ENCODE measurements at places on chromosomes 2 and 18. TPM values are rescaled to one million over a fixed set of nuclear protein-coding genes. Genes with fewer than 3 reads are reported as not detected.

PLCL1 gene
- 1.6 TPM for total RNA-seq

BCL11A gene
- under 0.01 TPM for total RNA-seq

NT5C1B gene
- total RNA-seq = not detected

DHRS9 gene
- total RNA-seq = not detected

C1QL2 gene
- total RNA-seq = not detected

FZD7 gene
- total RNA-seq = 82.4 TPM

LRATD1 gene
- total RNA-seq = under 0.01 TPM

EVA1A gene
- total RNA-seq = 32.1 TPM

DYSF gene
- 0.15 TPM for total RNA-seq

WIPF1 gene
- total RNA-seq = 40.3 TPM

C2orf15 gene
- total RNA-seq = not detected

NYAP2 gene
- total RNA-seq = not detected

QPCT gene
- total RNA-seq = 19.7 TPM

WDFY1 gene
- 97.3 TPM for total RNA-seq

GKN2 gene
- not detected for total RNA-seq

SP140 gene
- total RNA-seq = 0.87 TPM

SLC35F6 gene
- total RNA-seq = 69.5 TPM

SCN2A gene
- total RNA-seq = 7.8 TPM

ZNF892 gene
- total RNA-seq = 7.9 TPM

IL1R1 gene
- 105 TPM for total RNA-seq

FAM228A gene
- total RNA-seq = 1.3 TPM

SNORC gene
- 0.29 TPM for total RNA-seq

CD8B2 gene
- total RNA-seq = not detected

DSG2 gene
- 0.73 TPM for total RNA-seq

SERPINB10 gene
- total RNA-seq = not detected

DARS1 gene
- 122 TPM for total RNA-seq

ST6GAL2 gene
- total RNA-seq = under 0.01 TPM

RIT2 gene
- total RNA-seq = not detected

MIB1 gene
- 58.9 TPM for total RNA-seq

SLC40A1 gene
- total RNA-seq = 73.1 TPM

MTA3 gene
- total RNA-seq = 39.9 TPM

SULT1C2 gene
- total RNA-seq = 0.44 TPM

G6PC2 gene
- not detected for total RNA-seq

COL4A4 gene
- total RNA-seq = 0.50 TPM
